Upper lobe of right lung (tissue), 1 donor: ENCODE measurements at places on chromosomes 4 and X.

DNA sequence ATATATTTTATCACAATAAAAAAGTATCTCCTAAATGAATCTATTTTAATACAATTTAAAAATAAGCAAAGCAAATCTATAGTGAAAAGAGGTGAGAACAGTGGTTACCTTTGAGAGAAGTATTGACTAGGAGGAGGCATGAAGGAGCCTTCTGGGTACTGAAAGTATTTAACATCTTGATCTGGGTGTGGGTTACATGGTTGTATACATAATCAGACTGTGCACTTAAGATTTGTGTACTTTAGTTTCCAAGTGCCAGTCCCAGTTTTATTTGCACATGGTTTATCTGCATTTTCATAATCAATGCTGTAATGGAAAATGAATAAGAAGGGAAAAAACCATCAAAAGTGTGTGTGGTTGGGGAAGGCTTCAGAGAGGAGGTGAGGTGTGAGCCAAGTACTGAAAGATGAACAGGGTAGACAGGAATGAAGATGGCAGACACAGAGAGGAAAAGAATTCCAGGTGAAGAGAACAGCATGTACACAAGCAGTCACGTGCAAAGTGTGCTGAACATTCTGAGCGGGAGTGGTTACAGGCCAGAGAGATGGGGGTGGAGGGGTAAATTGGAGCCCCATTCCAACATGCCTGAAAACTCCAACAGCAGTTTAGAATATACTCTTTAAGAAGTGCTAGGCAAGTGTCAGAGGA is 14.6 kb downstream of the MAP7D2 start:
- no peak overlapping the region for H3K4me3 ChIP-seq
- no peaks in the 10 kb centered on the region for H3K36me3 ChIP-seq
- H3K27ac ChIP-seq, result no peak overlapping the region
- H3K27me3 ChIP-seq, result no peaks in the 10 kb centered on the region
- DNase-seq, result no peak

- H3K36me3 ChIP-seq, result peaks cover 13% of the 10 kb centered on the region
- no peaks in the 10 kb centered on the region for H3K27me3 ChIP-seq
- H3K4me3 ChIP-seq, result peak overlapping the region; percentile 66
- peak overlapping the region; percentile 63 for H3K27ac ChIP-seq
- DNase-seq, result no peak
- no peaks in the 10 kb centered on the region for H3K4me1 ChIP-seq
These were observed 607 bp upstream of the DKC1 start for GRCh38 chrX:154761977-154762536.

- no peaks in the 10 kb centered on the region for H3K27me3 ChIP-seq
- no peak overlapping the region for H3K4me3 ChIP-seq
These were observed 21.1 kb downstream of the HTRA3 start for GRCh38 chr4:8290701-8290970.

- H3K4me1 ChIP-seq, result no peaks in the 10 kb centered on the region
- no peak for DNase-seq
- no peak overlapping the region for H3K27ac ChIP-seq
- H3K36me3 ChIP-seq, result no peaks in the 10 kb centered on the region
- H3K27me3 ChIP-seq, result no peaks in the 10 kb centered on the region
These were observed 1434.6 kb downstream of the C4orf33 start for GRCh38 chr4:130530505-130530904.

GRCh38 chrX:148628621-148629020 is 128.2 kb downstream of the AFF2 start:
- no peaks in the 10 kb centered on the region for H3K27me3 ChIP-seq
- no peaks in the 10 kb centered on the region for H3K4me1 ChIP-seq
- no peak overlapping the region for H3K4me3 ChIP-seq
- no peak overlapping the region for H3K27ac ChIP-seq

DNA sequence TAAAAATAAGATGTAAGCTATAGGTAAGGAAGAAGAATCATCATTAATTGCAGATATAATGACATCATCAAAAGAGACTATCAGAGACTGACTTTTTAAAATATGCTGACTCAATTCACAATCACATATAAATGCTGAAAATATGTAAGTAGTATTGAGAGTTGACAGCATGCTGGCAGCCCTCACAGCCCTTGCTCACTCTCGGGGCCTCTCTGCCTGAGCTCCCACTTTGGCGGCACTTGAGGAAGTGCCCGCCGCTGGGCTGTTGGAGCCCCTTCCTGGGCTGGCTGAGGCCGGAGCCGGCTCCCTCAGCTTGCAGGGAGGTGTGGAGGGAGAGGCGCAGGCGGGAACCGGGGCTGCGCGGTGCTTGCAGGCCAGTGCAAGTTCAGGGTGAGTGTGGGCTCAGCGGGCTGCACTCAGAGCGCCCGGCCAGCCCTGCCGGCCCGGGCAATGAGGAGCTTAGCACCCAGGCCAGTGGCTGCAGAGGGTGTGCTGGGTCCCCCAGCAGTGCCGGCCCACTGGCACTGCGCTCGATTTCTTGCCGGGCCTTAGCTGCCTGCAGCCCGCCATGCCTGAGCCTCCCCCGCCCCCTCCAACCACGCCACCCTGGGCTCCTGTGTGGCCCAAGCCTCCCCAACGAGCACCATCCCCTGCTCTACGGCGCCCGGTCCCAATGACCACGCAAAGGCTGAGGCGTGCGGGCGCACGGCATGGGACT is 68.9 kb downstream of the RAB28 start:
- peaks cover 5% of the 10 kb centered on the region for H3K4me1 ChIP-seq
- no peaks in the 10 kb centered on the region for H3K27me3 ChIP-seq
- H3K36me3 ChIP-seq, result no peaks in the 10 kb centered on the region
- H3K27ac ChIP-seq, result no peak overlapping the region
- DNase-seq, result peak; percentile 54

GRCh38 chr4:97215409-97215941 is 927.8 kb downstream of the STPG2 start:
- DNase-seq, result no peak
- no peaks in the 10 kb centered on the region for H3K36me3 ChIP-seq

DNA sequence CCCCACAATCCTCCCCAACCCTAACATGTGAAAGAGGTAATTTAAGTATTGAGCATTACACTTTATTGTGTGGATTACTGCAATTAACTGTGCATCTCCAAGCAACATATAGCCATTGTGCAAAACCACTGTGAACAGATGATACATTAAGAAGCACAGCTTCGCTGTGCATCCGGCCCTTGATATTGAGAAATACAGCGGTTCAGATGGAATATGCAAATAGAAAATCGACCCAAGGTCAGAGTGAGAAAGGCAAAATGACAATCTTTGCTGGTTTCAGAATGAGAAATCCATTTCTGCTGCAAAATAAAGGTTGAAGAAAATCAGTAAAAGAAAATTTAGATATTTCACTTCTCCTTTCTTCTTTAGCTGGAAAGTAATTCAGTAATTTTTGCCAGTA is 805.9 kb upstream of the GRID2 start:
- H3K4me1 ChIP-seq, result no peaks in the 10 kb centered on the region
- H3K27me3 ChIP-seq, result no peaks in the 10 kb centered on the region
- DNase-seq, result no peak
- H3K27ac ChIP-seq, result no peak overlapping the region
- no peaks in the 10 kb centered on the region for H3K36me3 ChIP-seq
- H3K4me3 ChIP-seq, result no peak overlapping the region

- H3K4me3 ChIP-seq, result no peak overlapping the region
- no peak for DNase-seq
- no peaks in the 10 kb centered on the region for H3K4me1 ChIP-seq
- H3K27me3 ChIP-seq, result no peaks in the 10 kb centered on the region
- no peaks in the 10 kb centered on the region for H3K36me3 ChIP-seq
- no peak overlapping the region for H3K27ac ChIP-seq
These were observed 120.6 kb downstream of the JADE1 start for GRCh38 chr4:128930051-128930450.

GRCh38 chrX:71579136-71579989 is 1.1 kb downstream of the GCNA start:
- H3K27me3 ChIP-seq, result no peaks in the 10 kb centered on the region
- peaks cover 15% of the 10 kb centered on the region for H3K36me3 ChIP-seq
- no peaks in the 10 kb centered on the region for H3K4me1 ChIP-seq
- DNase-seq, result no peak
- H3K27ac ChIP-seq, result no peak overlapping the region

DNA sequence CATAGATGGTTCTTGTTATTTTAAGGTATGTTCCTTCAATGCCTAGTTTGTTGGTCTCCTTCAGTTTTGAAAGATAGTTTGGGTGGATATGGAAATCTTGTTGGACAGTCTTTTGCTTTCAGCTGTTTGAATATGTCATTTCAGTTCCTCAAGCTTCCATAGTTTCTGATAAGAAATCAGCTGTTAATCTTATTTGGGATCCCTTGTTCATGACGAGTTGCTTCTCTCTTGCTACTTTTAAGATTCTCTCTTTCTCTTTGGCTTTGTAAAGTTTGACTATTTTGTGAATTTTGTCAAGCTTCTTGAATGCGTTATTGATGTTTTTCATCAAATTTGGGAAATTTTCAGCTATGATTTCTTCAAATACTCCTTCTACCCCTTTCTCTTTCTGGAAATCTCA is 129.5 kb downstream of the GNL3L start:
- H3K4me3 ChIP-seq, result no peak overlapping the region
- DNase-seq, result no peak
- H3K27me3 ChIP-seq, result no peaks in the 10 kb centered on the region
- H3K36me3 ChIP-seq, result no peaks in the 10 kb centered on the region

GRCh38 chr4:121014544-121014943 is 57.8 kb downstream of the NDNF start:
- no peak for DNase-seq
- no peaks in the 10 kb centered on the region for H3K36me3 ChIP-seq
- no peaks in the 10 kb centered on the region for H3K4me1 ChIP-seq
- no peak overlapping the region for H3K27ac ChIP-seq

DNA sequence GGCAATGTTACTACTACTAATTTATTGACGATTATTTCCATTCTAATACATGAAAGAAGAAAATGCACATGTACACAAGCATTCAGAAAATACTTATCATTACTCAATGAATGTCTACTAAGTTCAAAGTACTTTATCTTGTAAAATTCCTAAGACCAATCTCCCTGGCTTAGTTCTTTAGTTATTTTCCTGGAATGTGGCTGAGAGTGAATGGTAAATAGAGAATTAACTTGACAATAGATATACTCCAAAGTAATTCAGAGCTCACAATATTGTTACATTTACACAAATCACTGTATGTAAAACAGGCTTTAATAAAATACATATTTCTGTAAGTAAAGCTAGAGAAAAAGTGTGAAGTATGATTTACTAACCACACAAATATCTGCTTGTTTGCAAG is 79.7 kb downstream of the PDS5A start:
- H3K36me3 ChIP-seq, result peaks cover 99% of the 10 kb centered on the region
- no peaks in the 10 kb centered on the region for H3K4me1 ChIP-seq
- H3K27ac ChIP-seq, result no peak overlapping the region
- H3K27me3 ChIP-seq, result no peaks in the 10 kb centered on the region
- no peak for DNase-seq

DNA sequence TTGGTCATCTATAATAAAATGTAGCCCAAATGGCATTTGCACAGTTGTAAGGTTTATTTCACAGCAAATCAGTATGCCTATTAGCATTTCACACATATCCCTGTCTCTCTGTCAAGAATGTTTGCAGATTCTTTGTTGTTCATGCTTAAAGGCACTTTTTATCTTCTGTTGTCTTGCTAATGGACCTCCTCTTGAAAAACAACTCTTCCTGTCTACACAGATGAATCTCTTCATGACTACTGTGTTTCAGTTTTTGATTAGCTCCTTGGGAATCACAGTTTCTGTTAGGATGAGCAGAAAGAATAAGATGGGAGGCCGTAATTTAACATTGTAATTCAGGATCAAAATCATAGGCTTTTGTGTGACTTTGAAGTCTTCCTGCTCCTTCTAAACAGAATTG is 35.5 kb upstream of the SLC4A4 start:
- H3K4me1 ChIP-seq, result no peaks in the 10 kb centered on the region
- no peaks in the 10 kb centered on the region for H3K36me3 ChIP-seq
- no peak for DNase-seq
- H3K4me3 ChIP-seq, result no peak overlapping the region
- H3K27me3 ChIP-seq, result no peaks in the 10 kb centered on the region
- H3K27ac ChIP-seq, result no peak overlapping the region

DNA sequence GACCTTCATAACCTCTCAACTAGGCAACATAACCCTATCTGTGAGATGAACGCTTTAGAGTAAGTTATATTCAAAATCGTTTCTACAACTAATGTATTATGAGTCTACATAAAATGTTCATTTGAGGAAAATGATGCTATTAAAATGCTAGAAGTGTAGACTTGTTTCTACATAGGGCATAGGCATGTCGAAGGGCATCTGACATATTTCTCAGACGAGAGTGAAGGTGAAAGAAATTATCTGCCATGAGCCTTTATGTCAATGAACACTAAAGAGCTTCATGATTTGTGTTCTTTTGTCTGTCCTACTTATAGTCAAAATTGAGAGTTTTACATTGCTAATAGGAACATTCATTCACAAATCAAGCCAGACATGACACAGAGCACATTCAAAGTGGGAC is 811.8 kb downstream of the RAB28 start:
- H3K4me3 ChIP-seq, result no peak overlapping the region
- H3K27me3 ChIP-seq, result no peaks in the 10 kb centered on the region
- H3K36me3 ChIP-seq, result no peaks in the 10 kb centered on the region

DNA sequence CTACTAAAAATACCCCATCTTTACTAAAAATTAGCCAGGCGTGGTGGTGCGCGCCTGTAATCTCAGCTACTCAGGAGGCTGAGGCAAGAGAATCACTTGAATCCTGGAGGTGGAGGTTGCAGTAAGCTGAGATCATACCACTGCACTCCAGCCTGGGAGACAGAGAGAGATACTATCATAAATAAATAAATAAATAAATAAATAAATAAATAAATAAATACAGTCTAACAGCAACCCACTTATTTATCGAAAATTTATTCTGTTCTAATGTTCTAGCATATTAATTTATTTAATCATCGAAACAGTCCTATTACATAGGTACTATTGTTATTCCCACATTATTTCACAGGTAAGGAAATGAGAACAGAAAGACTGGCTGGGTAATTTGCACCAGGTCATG is 18.2 kb upstream of the TXK start:
- no peaks in the 10 kb centered on the region for H3K27me3 ChIP-seq
- no peaks in the 10 kb centered on the region for H3K36me3 ChIP-seq
- no peak overlapping the region for H3K27ac ChIP-seq
- no peak overlapping the region for H3K4me3 ChIP-seq

DNA sequence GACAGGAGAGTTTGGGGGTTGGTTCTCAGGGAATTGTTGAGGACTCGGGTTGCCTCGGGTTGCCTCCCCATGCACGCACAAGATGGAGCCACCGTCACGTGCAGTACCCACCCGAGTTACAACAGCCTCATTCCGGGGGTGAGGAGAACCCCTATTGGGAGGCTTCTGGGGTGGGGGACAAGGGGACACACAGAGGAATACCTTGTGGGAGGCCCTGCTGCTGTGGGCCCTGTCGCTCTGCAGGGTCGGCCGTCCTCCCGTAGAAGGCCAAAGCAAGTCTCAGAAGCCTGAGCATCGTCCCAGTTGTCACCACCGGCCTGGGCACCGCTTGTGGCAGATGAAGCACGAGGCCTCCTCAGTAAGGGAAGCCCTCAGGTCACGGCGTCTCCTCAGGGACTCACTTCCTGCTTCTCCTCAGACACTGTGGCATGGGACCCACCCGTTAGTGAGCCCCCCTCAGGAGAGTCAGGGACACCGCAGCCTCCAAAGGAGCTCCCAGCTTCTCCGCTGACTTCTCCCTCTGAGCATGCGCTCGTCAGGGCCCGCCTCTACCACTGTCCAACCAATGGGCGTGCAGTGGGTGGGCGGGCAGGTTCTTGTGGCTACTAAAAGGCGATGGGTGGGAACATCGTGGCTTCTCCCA is at the start of gene CT55:
Gene CT55, minus strand, starts transcription at position 522 of the 643 bp plus-strand sequence. Its CDS starts 227 bp downstream, at position 295.
- H3K27ac ChIP-seq, result no peak within 1 kb of the TSS
- H3K4me3 ChIP-seq, result no peak within 1 kb of the TSS
- no peaks in the 10 kb centered on the region for H3K4me1 ChIP-seq
- no peaks in the 10 kb centered on the region for H3K27me3 ChIP-seq
- H3K36me3 ChIP-seq, result no peaks in the 10 kb centered on the region

GRCh38 chrX:72381439-72382201 is 75.9 kb upstream of the CITED1 start:
- H3K27ac ChIP-seq, result no peak overlapping the region
- H3K27me3 ChIP-seq, result no peaks in the 10 kb centered on the region
- H3K4me3 ChIP-seq, result no peak overlapping the region
- DNase-seq, result no peak
- H3K4me1 ChIP-seq, result peaks cover 3% of the 10 kb centered on the region
- no peaks in the 10 kb centered on the region for H3K36me3 ChIP-seq
